ENCODE measurements at places on chromosomes 5 and 9. TPM values are rescaled to one million over a fixed set of nuclear protein-coding genes. Genes with fewer than 3 reads are reported as not detected.

Gene PGM5
- total RNA-seq: 185 TPM

Gene C9orf43
- total RNA-seq: 1.1 TPM

Gene DBH
- total RNA-seq: not detected

Gene CYLC2
- not detected for total RNA-seq

Gene GARNL3
- total RNA-seq: 48.0 TPM

Gene SYK
- 4.1 TPM for total RNA-seq

Gene TEX10
- 7.1 TPM for total RNA-seq

Gene CDH9
- total RNA-seq: not detected

Gene GLRA1
- total RNA-seq: not detected

Gene CCL27
- total RNA-seq: not detected

Gene BTNL8
- total RNA-seq: not detected

Gene PCDHA6
- total RNA-seq: 0.31 TPM

Gene PDGFRB
- total RNA-seq: 35.2 TPM

Gene HAPLN1
- not detected for total RNA-seq

Gene TYRP1
- total RNA-seq: 58.1 TPM

Gene PTAR1
- 25.3 TPM for total RNA-seq

Gene AHRR
- not detected for total RNA-seq

Gene OCLN
- 1.2 TPM for total RNA-seq

Gene PHYHD1
- total RNA-seq: 29.1 TPM

Gene TSSK1B
- 0.11 TPM for total RNA-seq

Gene RGS7BP
- 1.6 TPM for total RNA-seq

Gene DMRTA1
- total RNA-seq: 0.89 TPM

Gene QRFP
- not detected for total RNA-seq

Gene IDNK
- total RNA-seq: 4.8 TPM

Gene SLC46A2
- 0.42 TPM for total RNA-seq
